ENCODE measurements at places on chromosomes 3 and 15.

DNA sequence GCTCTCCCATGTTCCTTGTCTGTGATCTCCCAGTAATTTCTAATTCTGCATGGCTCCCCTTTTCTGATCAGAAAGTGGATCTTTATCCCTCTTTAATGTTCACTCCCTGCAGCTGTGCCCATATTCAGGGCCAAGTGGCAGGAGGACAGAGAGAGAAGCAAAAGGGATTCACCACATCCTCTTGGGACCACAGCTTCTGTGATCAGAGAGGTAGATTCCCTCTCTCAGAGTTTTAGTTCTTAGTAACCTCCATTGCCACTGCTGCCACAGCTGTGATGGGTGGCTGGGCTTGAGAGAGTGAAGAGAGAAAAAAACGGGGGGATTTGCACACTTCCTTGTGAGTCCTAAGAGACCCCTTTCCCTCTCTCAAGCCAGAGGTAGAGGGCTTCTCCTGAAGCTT lies 49.2 kb downstream of the GLCE start:
- no peak for DNase-seq

- DNase-seq = no peak
These were observed 760.4 kb downstream of the ZPLD1 start for GRCh38 chr3:103195216-103195615.

DNA sequence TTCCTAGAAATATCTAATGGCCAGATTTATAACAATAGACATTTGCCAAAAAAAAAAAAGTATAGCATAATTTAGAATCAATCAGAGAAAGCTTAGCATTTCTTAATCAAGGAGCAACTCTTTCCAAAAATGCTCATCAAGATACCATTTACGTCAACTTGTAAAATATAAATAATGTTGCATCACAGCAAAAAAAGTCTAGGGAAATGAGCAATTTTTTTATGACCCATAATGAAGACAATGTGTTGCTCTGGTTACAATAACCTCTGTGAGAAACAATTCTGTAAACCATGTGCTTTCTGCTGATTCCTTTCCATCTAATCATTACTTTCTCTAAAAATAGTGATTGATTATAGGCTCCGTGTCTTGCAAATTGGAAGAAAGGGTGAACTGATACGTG lies 36.3 kb downstream of the KBTBD8 start:
- DNase-seq = no peak

- no peak for DNase-seq
These were observed 197.5 kb upstream of the FEZF2 start for GRCh38 chr3:62570888-62571287.

GRCh38 chr3:51637144-51637940 lies 33.7 kb upstream of the TEX264 start:
- no peak for DNase-seq

All from NCI-H526 treated with DMSO at 0.1 percent for 48 hours (cell line).